ENCODE measurements at places on chromosomes 7 and 10.

GRCh38 chr10:53253221-53253620 is 480.6 kb upstream of the MBL2 start:
- DNase-seq, result no peak

- DNase-seq, result no peak
These were observed 6.5 kb downstream of the LBX1 start for GRCh38 chr10:101222683-101223273.

DNA sequence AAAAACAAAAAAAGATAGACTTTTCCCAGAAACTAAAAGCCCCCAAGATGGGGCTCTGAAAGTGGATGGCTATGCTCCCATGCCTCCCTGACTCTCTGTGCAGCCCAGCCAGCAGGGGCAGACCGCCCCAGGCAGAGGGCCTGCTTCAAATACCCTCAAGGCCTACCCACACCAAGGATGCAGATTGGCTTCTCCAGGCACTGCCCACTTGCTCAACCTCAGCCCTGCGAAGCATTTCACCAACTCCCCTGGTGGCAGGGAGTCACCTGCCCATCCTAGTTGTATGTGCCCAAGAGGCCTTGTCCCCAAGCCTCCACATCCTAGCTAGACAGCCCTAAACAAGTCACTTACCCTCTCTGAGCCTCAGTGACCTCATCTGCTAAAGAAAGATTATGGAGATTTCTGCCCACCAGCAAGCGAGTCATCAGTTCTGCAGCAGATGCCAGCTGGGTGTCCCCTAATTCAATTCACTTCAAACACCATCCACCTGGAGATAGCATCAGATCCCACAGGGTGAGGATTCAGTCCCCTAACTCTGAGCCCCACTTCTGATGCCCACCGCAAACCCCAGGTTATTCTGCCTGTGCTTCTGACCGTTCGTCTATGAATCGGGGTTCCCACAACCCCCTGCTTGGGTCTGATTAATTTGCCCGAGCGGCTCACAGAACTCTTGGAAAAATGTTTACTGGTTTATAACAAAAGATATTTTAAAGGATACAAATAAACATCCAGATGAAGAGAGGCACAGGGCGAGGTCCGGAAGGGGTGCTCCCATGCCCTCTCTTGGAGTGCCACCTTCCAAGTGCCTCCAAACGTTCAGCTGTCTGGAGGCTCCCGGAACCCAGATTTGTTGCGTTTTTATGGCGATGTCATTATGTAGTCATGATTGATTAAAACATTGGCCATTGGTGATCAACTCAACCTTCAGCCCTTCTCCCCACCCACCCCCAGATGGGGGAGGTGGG is 18.6 kb upstream of the ZMIZ1 start:
- no peak for DNase-seq

DNA sequence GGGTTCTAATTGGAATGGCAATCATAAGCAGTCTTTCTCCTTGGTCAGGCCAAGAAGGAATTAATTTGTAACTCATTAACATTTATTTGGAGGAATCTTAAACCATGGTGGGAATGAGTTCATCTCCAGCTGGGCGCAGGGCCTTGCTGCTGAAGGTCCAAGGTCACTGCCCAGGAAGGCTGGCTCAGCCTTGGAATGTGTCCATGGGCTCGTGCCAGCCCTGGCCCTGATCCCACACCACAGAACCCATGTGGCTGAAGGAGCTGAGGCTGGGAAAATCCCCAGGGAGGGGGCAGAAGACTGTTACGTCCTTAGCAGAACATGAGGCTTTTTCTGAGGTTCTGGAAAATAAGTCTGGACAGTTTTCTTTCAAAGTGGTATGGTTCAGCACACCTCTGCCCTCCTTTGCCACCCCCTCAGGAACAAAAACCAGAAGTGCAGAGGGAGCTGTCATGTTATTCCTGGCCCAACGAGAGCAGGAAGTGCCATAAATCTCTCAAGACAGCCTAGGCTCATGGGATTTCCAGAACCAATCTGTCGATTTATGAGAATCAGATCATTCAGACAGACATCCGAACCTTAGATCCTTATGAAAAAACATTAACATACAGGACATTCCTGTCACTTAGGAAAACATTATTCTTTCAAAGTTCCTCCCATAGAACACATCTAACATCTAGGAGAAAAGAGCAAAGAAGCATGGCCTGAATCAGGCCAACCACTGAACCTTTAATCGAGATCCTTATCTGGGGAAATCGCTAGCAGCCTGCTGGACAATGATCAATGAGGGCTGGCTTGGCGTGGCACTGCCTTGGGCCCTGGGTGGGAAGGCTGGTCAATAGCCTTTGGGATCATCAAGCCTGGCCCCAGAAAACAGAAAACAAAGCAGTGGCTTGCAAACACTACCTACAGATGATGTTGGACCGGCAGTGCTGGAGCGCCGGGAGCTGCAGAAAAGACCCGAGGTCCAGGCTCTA is 134.3 kb downstream of the TAX1BP1 start:
- DNase-seq, result no peak

GRCh38 chr7:25493805-25494366 is 265.6 kb upstream of the NPVF start:
- no peak for DNase-seq

- DNase-seq, result no peak
These were observed 415.3 kb upstream of the SEMA3D start for GRCh38 chr7:85602196-85602595.

GRCh38 chr10:112374724-112375541 is 1.0 kb downstream of the ACSL5 start:
- no peak for DNase-seq

DNA sequence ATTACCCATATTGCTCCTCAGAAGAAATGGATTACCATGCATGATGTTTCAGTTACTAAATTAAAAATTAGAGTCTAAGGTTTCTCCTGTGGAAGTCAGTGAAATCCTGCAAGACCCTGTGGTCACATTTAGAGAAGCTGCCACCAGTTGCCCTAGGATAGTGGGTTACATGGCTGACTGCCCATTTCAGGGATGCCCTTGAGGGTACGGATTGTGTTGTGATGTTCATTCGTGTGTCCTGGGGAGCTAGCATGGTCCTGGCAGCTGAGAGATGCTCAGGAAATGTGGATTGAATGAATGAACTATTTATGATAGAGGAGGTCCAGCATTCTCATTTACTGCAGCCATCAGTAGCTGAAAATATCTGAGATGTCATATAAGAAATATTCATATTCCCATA is 55.1 kb downstream of the TMEM178B start:
- DNase-seq, result no peak

GRCh38 chr10:3906511-3907111 is 121.6 kb upstream of the KLF6 start:
- no peak for DNase-seq

DNA sequence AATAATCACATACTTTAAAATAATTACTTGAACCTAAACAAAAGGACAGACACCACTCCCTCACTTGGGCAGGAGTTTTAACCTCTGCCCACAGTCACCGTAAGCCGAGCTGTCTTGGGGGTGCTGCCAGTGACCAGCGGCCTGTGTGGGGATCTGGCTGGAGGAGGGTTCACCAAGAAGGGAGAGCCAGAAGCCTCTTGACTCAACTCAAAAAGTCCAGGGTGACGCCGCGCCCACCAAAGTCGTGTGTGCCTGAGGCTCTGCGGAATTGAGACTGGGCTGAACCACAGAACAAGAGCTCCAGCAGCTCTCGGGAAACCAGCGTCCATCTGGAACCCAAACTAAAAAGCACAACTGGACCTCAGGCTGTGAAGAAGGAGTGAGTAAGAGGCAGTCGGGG is 35.8 kb downstream of the ZFAND2A start:
- no peak for DNase-seq

- no peak for DNase-seq
These were observed 561.2 kb upstream of the PHF14 start for GRCh38 chr7:10412422-10413019.

DNA sequence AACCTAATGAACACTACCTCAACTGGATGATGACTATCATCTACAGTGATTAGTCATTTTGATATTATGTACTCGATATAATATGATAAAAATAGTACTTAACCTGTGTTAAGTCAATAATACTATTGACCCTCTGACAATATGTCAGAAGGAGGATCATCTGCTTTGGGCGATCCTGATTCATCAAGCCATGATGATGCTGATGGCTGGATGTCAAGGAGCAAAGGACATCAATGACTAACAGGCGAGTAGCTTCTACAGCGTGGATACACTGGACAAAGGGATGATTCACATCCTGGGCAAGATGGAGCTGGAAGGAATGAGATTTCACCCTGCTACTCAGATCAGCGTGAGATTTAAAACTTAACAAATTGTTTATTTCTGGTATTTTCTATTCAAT is 94.4 kb upstream of the SKAP2 start:
- no peak for DNase-seq

DNA sequence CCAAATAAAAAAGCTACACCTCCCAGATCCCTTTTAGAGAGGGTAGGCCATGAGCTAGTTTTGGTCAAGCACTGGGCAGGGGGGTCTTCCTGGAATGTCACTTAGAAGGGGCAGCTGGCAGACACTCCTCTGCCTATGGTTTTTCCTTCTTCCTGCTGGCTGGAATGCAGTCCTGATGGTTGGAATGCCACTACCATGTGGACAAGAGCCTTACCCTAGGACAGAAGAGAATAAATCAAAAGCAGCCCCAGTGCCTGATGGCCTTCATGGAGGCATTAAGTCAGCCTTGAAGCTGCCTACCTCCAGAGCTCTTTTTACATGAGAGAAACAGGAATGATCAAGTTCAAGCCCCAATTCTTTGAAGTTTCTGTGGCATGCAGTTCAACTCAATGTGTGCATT is 43.5 kb upstream of the SORBS1 start:
- DNase-seq, result no peak

DNA sequence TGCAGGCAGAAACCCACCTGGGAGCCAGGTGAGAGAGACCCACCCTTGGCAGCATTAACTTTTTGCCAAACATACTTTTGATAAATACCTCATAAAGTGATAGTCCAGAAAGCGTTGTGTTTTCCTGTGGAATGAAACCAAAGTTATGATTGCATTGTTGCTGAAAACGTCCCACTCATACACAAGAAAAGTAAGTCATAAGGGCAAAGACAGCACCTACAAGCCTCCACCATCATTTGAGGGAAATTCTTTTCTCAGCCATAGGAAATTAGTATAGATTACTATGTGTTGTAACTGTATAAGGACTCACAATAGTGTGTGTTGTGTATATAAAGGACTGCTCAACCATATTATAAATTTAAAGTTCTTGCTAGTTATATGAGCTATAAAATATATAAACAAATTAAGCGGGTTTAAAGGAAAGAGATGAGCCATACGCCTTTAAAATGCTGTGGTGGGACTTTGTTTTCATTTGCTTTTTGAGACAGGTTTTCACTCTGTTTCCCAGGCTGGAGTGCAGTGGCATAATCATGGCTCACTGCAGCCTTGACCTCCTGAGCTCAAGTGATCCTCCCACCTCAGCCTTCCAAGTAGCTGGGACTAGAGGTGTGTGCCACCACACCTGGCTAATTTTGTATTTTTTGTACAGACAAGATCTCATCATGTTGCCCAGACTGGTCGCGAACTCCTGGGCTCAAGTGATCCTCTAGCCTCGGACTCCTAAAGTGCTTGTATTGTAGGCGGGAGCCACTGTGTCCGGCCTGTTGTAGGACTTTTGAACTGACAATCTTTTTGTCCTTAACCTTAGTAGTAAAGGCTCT is 160.8 kb downstream of the PKD1L1 start:
- no peak for DNase-seq

- DNase-seq, result no peak
These were observed 140.7 kb downstream of the VTI1A start for GRCh38 chr10:112587729-112588128.

GRCh38 chr10:31490858-31491504 is 172.0 kb downstream of the ZEB1 start:
- DNase-seq, result no peak

DNA sequence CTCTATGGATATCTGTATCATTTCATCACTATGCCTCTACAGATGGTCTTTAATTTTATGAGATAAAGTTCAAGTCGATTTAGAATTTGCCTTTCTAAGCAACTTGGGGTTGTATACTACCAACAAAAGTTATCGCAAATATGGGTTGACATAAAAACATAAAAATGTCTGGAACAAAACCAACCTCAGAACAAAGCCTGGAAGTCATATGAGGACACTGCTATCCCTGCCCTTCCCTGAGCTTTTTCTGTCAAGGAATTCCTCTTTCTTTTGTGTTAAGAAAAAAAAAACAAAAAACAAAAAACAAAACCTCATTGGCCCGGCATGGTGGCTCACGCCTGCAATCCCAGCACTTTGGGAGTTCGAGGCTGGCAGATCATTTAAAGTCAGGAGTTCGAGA is 319.3 kb downstream of the CAMK1D start:
- no peak for DNase-seq

- no peak for DNase-seq
These were observed 40.3 kb downstream of the FAM53B start for GRCh38 chr10:124703778-124704427.

DNA sequence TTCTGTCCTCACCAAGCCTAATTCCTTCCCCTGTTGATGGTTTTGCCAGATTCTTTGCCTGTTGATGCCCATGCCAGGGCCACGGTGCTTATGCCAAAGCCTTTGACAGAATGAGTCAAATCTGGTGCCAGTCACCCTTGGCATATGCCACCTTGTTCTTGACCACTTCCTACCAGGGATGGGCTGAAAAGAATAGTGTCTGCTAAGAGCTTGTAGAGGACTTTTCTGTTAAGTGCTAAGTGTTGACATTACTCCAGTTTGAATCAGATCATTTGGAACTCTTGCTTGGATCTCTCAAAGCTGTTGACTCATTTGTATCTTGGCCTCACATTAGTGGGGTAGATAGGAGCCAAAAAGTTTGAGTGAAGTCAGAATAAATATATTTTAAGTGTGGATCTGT is 661.2 kb downstream of the AUTS2 start:
- DNase-seq, result no peak

DNA sequence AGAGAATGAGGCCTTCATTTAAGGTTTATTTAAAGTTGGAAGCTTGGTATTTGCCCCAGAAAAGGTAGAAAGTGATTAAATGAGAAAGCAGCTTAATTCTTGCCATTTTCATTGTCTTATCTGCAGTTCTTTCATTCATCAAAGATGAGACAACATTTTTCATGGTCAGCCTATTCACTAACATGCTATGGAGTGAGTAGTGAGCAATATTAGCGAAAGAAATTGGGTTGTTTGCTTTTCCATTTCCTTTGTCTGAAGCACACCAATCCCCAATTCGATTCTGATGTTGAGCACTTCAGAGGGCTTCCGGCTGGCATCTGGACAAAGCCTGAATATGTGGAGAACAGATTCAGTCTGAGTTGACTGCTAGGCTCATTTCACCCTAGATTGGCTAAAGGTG is 317.2 kb downstream of the BBS9 start:
- DNase-seq, result no peak

GRCh38 chr10:72226418-72227027 is 10.4 kb upstream of the ASCC1 start:
- no peak for DNase-seq

- no peak for DNase-seq
These were observed 104.1 kb downstream of the AOAH start for GRCh38 chr7:36620166-36620708.

GRCh38 chr7:155580367-155580766 is 34.0 kb upstream of the CNPY1 start:
- no peak for DNase-seq

DNA sequence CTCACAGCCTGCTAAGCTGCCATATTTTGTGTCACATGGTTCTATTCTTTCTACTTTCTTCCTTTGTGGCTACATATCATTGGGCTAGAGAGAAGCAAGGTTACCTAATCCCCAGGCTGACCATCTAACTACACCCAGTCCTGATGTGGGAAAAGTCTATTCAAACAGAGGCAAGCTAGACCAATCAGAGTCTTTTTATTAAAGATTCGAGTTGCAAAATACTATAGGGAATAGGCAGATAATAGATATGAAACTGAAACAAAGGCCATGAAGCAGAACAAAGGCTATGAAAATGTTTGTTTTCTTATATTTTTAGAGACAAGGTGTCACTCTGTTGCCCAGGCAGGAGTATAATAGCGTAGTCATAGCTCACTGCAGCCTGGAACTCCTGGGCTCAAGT is 36.7 kb downstream of the MTERF1 start:
- DNase-seq, result no peak

Measured in activated CD4-positive, alpha-beta T cell treated with anti-CD3 and anti-CD28 coated beads for 1 hour (primary cell).